ENCODE measurements at places on chromosomes 16 and 17.

- DNase-seq = no peak
Observed at GRCh38 chr17:5708344-5708743, 124.0 kb upstream of the NLRP1 start.

- DNase-seq = no peak
Observed at GRCh38 chr17:69872675-69873262, 202.3 kb upstream of the KCNJ16 start.

DNA sequence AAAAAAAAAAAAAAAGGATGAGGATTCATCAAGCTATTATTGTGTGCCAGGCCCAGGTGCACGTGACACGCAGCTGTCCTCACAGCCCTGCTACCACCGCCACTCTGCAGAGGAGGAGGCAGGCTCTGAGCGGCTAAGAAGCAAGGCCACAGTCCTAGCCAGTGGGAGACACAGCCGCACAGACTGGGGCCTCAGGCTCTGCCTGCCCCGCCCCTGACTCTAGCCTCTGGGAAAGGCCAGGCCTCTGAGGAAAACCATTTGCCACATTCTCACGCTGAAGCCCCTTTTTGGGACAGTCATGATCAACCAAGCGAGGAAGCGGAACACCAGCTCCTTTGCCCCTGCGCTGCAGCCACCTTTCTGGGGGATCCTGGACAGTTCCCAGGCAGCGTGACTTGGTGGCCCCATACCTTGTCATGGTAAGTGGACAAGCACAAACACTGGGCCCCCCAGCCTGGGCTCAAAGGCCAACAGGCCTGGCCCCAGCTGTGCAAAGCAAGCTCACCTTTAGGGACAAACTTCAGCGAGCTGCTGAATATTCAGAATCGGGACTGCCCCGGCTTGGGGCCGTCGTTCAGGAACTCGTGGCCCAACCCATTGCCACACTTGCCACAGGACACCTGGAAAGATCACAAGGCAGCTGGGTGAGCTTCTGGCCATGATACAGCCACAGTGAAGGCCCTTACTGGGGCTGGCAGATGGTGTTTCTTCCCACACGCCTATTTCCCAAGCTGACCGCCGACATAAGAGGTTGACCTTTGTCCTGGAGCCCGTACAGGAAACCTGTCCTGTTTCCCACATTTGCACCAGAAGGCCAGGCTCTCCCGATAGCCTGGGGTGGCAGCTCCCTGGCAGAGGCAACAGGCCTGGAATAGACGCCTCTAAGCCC is 2.5 kb downstream of the MSRB1 start:
- no peak for DNase-seq

GRCh38 chr16:12078405-12079280 is 102.1 kb downstream of the SNX29 start:
- DNase-seq = no peak

DNA sequence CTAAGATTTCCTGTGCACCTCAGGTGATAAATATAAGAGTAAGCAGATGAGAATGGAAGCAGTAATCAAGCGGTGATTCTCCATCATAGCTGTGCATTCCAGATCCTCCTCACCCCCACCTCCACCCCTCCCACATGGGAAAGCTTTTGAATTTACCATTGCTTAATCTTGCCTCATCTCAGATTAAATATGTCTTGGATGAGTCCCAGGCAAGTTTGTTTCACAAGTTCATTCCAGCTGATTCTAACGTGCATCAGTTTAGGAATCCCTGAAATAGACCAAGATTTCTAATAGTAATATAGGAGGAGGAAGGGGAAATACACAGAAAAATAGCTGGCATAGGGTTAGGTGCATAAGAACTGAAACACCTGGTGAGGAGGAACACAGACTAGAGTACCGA is 396.2 kb upstream of the KIF2B start:
- DNase-seq = no peak

DNA sequence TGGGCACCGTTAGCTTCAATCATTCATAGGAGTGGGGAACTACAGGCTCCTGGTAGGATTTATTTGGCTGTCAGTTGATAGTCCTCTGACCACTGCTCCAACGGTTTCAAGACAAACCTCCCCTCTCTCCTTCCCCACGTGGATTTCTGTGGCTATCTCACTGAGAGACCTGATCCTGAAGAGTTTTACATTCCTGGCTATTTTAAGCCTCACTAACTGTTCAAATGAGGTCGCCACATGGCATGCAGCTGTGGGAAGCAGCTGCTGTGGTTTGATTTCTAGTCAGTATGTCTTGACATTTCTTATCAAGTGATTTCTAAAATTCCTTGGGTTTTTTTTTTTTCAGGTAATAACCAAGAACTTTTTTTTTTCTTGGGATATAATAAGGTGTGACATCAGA is 38.3 kb downstream of the CDK5R1 start:
- DNase-seq = no peak

GRCh38 chr16:77937473-77938149 is 84.7 kb upstream of the CLEC3A start:
- DNase-seq = no peak

- no peak for DNase-seq
Observed at GRCh38 chr16:26830428-26831127, 236.1 kb upstream of the C16orf82 start.

- no peak for DNase-seq
Observed at GRCh38 chr16:65075877-65076276, 46.0 kb downstream of the CDH11 start.

GRCh38 chr17:17886226-17886625 is 49.4 kb upstream of the SREBF1 start:
- DNase-seq = no peak

- DNase-seq = no peak
Observed at GRCh38 chr17:17711641-17712162, 30.4 kb downstream of the RAI1 start.

DNA sequence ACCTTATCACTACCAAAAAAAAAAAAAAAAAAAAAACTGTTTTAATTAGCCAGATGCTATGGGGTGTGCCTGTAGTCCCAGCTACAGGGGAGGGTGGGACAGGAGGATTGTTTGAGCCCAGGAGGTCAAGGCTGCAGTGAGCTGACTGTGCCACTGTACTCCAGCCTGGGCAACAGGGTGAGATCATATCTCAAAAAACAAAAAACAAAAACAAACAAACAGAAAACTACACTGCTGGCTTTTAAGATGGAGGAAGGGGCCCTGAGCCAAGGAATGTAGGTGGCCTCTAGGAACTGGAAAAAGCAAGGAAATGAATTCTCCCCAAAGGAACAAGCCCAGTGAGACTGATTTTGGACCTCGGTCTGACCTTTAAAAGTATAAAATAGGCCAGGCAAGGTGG is 61.4 kb downstream of the BEAN1 start:
- no peak for DNase-seq

GRCh38 chr16:23869052-23869451 is 33.3 kb downstream of the PRKCB start:
- DNase-seq = no peak

DNA sequence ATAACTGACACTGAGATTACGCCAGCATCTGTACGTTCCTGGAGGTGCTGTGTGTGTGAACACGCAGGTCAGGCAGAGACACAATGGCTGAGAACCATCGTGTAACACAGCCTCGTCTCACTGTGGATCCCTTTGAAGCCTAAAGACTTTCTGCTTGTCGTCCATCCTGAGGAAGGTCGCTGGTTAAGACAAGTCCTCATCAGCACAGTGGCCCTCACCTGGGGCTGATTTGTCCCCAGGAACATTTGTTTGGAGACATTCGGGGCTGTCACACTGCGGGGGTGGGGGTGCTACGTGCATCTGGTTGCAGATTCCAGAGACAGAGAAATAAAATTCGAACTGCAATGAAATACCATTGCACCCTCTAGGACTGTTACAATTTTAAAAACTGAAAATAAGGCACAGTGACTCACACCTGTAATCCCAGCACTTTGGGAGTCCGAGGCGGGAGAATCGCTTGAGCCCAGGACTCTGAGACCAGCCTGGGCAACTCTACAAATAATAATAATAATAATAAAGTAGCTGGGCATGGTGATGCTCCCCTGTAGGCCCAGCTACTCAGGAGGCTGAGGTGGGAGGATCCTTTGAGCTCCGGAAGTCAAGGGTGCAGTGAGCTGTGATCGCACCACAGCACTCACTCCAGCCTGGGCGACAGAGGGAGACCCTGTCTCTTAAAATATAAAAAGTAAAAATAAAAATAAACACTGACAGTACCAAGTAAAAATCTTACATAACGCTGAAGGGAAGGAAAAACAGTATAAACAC is 112.0 kb upstream of the METRNL start:
- DNase-seq = no peak

GRCh38 chr16:65622871-65623270 is 501.0 kb upstream of the CDH11 start:
- no peak for DNase-seq

DNA sequence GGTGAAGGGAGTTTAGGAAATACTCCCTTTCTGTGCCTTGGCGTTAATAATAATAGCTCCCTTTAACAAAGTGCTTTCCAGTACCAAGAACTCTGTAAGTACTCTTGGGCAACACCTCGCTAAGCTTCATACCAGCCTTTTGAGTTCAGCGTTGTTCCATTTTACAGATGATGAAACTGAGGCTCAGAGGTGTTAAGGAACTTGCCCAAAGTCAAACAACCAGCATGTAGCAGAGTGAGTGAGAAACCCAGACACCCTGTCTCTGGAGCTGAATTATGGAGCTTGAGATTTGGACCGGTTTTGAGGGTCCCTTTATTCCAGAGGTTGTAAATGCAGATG is 607 bp downstream of the KATNIP start:
- DNase-seq = no peak

GRCh38 chr16:60181536-60181935 is 1447.4 kb upstream of the GOT2 start:
- DNase-seq = no peak

DNA sequence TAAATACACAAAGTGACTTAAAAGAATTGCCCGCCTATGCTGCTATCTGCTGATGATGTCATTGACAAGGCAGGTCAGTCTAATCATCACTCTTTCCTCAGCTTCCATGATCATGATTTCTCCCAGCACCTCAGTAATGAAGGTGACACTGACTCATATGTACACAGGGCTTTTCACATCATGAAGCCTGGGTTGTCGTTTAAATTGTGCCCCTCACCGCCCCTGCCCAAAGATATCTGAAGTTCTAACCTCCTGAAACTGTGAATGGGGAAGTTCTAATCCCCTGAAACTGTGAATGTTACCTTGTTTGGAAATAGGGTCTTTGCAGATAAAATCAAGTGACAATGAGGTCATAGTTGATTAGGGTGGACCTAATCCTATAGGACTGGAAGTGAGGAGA is 17.4 kb upstream of the GPRC5C start:
- no peak for DNase-seq

DNA sequence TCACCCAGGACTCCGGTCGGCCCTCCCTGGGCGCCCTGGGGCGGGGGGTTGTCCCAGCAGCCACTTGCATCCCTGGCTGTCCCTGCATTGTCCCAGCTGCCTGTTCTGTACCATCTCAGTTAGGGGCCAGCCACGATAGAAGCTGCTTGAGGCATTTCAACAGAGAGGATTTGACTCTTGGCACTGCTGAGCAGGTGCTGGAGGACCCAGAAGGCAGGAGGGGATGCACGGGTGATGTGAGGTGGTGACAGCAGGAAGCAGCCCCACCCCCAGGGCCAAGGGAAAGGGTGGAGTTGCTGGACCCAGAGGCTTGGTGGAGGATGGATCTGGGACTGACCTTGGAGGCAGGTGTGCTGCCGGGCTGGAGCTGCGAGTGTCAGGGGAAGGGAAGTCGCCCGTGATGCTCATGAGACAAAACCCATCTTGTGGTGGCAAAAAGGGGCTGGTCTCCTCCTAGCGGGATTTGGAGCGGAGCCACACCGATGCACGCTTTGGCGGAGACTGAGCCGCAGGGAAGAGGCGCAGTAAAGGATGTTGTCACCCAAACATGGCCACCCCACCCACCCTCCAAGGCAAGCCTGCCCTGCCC is 188.0 kb upstream of the GSE1 start:
- no peak for DNase-seq

DNA sequence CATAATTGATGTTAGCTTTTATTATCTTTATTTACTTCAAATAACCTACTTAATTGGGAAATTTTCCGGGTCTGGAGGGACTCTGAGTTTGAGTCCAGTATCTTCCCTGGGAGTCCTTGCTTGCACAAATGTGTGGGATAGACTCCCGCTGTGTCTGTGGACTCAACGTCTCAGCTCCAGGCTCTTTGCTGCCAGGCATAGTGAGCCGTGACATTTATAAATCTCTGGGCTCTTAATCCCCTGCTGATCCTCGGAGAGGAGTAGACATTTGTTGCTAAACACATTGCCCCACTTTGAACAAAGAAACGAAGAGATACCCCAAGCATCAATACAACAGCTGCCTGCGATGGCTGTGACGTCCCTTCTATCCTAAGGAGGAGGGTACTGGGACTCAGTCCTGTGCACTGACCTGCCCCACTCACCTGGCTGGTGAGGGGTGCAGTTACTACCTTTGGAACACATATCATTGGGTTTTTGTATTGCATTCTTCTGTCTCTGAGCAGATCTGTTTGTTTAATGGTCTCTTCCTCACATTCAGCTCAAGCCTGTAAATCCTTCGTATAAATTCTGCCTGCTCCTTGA is 316.9 kb downstream of the HAPSTR1 start:
- no peak for DNase-seq

- DNase-seq = peak; percentile 87
Observed at GRCh38 chr17:21041741-21042457, 912 bp downstream of the USP22 start.

DNA sequence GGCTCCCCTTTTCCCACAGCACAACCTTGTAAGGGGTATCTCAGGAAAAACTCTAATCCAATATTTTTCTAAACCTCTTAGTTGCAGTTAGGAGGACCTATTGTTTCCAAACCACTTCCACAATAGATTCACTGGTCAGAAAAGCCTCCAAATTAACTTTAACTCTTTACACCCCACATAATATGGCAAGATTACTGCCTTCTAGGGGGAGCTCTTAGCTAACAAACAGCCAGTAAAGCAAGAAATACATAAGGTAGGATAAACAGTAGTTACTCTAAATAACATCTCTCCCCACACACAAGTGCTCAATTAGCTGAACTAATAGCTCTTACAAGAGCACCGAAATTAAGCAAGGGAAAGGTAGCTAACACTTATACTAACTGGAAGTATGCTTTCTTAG is 192.1 kb upstream of the KIF2B start:
- no peak for DNase-seq

DNA sequence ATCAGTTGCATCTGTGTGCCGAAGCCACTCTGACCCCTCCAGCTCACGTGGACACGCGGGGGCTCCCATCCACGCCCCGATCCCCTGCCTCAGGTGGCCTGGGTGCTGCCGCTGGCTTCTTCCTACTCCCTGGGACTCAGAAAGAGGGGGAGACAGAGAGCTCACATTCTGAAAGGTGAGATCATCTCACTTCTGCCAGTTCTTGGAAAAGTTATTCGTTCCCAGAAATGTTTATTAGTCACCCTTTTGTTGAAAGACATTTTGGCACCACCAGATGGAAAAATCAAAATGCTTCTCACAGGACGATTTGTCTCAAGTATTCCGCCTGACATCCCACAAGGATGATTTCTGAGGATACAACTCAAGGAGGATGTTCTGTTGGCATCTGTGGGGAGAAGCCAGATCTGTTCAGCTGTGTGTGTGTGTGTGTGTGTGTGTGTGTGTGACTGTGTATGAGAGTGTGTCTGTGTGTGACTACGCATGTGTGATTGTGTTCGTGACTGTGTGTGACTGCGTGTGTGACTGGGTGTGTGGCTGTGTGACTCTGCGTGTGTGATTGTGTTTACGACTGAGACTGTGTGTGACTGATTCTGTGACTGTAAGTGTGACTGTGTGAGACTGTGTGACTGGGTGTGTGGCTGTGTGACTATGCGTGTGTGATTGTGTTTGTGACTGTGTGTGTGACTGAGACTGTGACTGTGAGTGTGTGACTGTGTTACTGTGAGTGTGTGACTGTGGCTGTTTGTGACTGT is 207.3 kb downstream of the NTN1 start:
- DNase-seq = no peak

Measured in putamen (tissue), 1 donor.